Pericardium fibroblast (primary cell): ENCODE measurements at places on chromosomes 3 and 15. TPM values are rescaled to one million over a fixed set of nuclear protein-coding genes. Genes with fewer than 3 reads are reported as not detected.

The KLHL40 gene
- 0.17 TPM in 1 of 2 replicates, not detected in the other for total RNA-seq

The CD80 gene
- total RNA-seq: under 0.01 TPM in 1 of 2 replicates, not detected in the other

The PPP1R2 gene
- total RNA-seq: 18.6 and 49.7 TPM in 2 replicates

The SLC25A20 gene
- 9.0 and 16.6 TPM in 2 replicates for total RNA-seq

The LRRC49 gene
- 3.2 and 26.6 TPM in 2 replicates for total RNA-seq

The LMCD1 gene
- 166 and 360 TPM in 2 replicates for total RNA-seq

The NANOGP8 gene
- total RNA-seq: not detected in 2 replicates

The DUOX2 gene
- total RNA-seq: not detected in 2 replicates
